ENCODE measurements at places on chromosomes 2 and 18.
A peak's percentile ranks its signal among the peaks of the same experiment; 100 is the strongest.

DNA sequence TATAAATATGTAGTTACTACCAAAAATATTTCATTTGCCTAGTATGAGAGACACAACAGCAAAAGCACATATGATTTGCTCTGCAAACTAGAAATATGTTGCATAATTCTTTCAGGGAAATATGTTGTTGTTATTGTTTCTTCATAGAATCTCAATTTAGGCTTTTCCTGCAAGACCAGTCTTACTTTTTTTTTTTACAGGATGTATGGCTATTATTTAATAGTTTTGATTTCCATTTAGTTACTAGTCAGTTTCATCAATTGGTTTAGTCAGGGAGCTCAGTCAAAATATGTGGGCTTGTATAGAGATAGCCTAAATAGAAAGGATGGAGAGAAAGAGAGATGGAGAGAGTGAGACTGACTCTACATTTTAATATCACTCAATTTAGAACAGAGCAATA, 6.1 kb downstream of the LRP1B start:
- no peak overlapping the region for H3K4me3 ChIP-seq
- H3K27me3 ChIP-seq: peaks cover 6% of the 10 kb centered on the region
- H3K4me1 ChIP-seq: no peaks in the 10 kb centered on the region

GRCh38 chr2:127261804-127262406, 32.0 kb downstream of the ERCC3 start:
- no peak overlapping the region for H3K27ac ChIP-seq
- H3K4me3 ChIP-seq: no peak overlapping the region
- ATAC-seq: no peak
- peaks cover 68% of the 10 kb centered on the region for H3K36me3 ChIP-seq
- H3K4me1 ChIP-seq: no peaks in the 10 kb centered on the region
- H3K27me3 ChIP-seq: no peaks in the 10 kb centered on the region

DNA sequence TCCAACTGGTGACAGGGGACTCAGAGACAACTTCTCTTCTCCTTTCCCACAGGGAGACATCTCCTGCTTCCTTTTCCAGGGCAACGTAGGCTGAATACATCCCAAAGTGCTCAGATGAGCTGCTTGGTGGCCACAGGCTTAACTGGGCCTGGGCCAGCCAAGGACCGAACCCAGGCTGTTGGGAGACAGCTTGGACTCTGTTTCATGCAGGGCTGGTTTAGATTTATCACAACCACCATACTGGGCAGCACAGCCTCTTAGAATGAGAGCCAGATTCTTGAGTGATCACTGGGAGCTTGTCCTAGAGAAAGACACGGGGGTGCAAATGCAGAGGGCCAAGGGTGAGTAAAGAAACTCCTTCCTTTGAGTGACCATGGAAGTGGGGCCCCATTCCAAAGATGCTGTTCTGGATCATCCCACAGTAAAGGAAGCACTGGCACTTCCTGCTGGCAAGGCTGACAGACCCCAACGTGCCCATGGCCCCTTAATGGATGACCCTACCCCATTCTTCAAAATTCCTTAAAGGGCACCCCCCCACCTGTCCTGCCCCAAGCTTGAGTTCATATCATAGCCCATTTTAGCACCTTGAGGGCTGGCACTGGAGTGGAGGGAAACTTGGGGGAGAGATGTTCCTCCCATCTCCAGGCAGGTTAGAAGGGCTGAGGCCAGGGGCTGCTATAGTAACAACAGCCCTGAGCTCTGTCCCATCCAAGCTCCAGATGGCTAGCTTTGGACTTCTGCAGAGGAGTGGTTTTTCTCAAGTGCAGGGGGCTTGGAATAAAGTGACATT, 84.1 kb downstream of the CAPN13 start:
- H3K27me3 ChIP-seq: peaks cover 16% of the 10 kb centered on the region
- no peak overlapping the region for H3K4me3 ChIP-seq
- no peak for ATAC-seq
- H3K4me1 ChIP-seq: no peaks in the 10 kb centered on the region

GRCh38 chr2:225036431-225036830, 5.8 kb downstream of the DOCK10 start:
- no peaks in the 10 kb centered on the region for H3K36me3 ChIP-seq
- ATAC-seq: no peak
- no peak overlapping the region for H3K4me3 ChIP-seq
- no peak overlapping the region for H3K27ac ChIP-seq
- H3K27me3 ChIP-seq: peaks cover 14% of the 10 kb centered on the region
- no peaks in the 10 kb centered on the region for H3K4me1 ChIP-seq

DNA sequence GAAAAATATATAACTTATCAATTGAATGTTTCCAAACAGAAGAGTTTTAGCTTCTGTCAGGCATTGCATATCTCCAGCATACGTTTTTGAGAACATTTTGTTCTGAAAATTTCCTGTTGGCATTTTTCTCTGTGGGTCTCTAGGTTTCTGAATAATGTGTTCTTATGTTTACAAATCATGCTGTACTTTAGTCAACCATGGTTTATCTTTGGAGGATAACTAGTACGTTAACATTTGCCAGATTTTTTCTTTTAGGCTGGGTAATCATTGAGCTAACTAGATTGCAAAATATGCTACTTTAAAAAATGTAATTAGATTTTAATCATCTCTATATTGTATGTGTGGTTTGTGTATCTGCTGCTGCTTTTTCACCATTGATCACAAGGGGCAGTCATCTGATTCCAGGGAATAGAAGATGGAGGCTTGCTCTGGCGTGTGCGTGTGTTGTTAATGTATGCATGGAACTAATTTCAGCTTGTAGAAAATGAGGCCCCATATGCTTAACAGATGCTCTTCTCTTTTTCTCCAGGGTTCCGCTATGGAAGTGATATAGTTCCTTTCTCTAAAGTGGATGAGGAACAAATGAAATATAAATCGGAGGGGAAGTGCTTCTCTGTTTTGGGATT, 21.3 kb downstream of the XRCC5 start:
- H3K36me3 ChIP-seq: peaks cover 18% of the 10 kb centered on the region
- ATAC-seq: no peak
- no peak overlapping the region for H3K4me3 ChIP-seq
- H3K27me3 ChIP-seq: no peaks in the 10 kb centered on the region

DNA sequence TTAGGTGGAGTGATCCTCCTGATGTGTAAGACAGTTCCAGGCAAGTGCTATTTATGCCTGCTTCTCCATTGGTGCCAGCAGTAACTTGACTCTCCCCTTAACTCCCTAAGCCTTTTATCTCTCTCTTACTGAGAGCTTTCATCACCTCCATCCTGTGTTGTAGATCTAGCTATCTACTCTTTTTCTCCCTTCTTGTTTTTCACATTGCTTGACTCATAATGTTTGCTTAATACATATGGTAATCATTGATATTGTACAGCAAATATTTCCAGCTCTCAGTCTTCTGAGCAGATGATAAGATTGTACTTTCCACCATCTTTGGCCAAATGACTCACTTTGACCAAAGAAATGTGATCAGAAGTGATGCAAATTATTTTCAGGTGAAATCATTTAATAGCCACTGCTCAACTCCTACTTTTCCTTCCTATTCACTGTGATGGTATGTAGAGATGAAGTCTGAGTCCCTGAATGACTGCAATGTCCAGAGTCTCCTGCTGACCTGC, 165.0 kb downstream of the PLCL1 start:
- no peak for ATAC-seq
- no peak overlapping the region for H3K4me3 ChIP-seq
- H3K27me3 ChIP-seq: no peaks in the 10 kb centered on the region
- no peaks in the 10 kb centered on the region for H3K36me3 ChIP-seq
- H3K27ac ChIP-seq: no peak overlapping the region

DNA sequence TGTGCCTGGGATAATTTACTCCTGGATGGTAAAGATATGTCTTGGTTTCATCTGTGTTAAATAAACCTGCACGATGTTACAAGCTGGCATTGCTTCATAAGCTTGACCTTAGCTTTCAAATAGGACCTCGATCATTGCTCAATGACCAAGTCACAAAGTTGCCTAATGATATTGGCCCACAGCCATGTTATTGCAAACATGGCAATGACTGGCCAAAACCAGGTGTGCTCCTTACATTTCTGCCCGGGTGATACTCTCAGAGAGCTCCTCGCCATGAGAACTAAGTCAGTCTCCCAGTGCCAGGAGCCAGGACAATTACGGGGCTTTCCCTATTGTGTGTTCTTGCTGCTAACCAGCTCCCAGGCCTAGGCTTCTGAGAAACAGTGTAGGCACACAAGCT, 72.5 kb upstream of the CYP1B1 start:
- no peak overlapping the region for H3K4me3 ChIP-seq
- peak; percentile 34 for ATAC-seq
- peaks cover 7% of the 10 kb centered on the region for H3K4me1 ChIP-seq
- H3K36me3 ChIP-seq: no peaks in the 10 kb centered on the region
- no peaks in the 10 kb centered on the region for H3K27me3 ChIP-seq

DNA sequence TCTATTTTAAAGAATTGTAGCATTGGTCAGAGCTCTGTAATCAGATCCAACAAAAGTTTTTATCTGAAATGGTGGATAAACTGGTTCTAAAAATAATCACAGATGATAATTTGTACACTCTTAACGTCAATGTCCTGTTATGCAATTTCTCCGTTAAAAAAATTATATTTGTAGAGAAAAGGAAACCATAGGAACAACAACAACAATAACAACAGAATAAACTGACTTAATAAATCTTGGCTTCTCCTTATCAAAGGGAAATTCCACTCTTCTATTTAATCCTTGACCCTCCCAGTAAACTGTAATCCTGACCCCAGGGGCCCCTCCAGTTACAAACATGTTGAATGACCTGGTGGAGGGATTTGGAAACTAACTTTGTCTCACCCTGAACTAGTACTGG, 78.6 kb upstream of the ZFP36L2 start:
- peak overlapping the region; percentile 77 for H3K27ac ChIP-seq
- H3K27me3 ChIP-seq: no peaks in the 10 kb centered on the region
- H3K36me3 ChIP-seq: no peaks in the 10 kb centered on the region
- peaks cover 68% of the 10 kb centered on the region for H3K4me1 ChIP-seq

GRCh38 chr18:25341831-25342230, 10.1 kb downstream of the ZNF521 start:
- no peak for ATAC-seq
- H3K4me3 ChIP-seq: no peak overlapping the region
- no peaks in the 10 kb centered on the region for H3K36me3 ChIP-seq
- H3K4me1 ChIP-seq: peaks cover 6% of the 10 kb centered on the region
- H3K27ac ChIP-seq: no peak overlapping the region

GRCh38 chr18:35949903-35950627, 22.4 kb upstream of the RMP24 start:
- no peaks in the 10 kb centered on the region for H3K36me3 ChIP-seq
- peak; percentile 79 for ATAC-seq
- peak overlapping the region; percentile 47 for H3K27ac ChIP-seq
- H3K27me3 ChIP-seq: no peaks in the 10 kb centered on the region

DNA sequence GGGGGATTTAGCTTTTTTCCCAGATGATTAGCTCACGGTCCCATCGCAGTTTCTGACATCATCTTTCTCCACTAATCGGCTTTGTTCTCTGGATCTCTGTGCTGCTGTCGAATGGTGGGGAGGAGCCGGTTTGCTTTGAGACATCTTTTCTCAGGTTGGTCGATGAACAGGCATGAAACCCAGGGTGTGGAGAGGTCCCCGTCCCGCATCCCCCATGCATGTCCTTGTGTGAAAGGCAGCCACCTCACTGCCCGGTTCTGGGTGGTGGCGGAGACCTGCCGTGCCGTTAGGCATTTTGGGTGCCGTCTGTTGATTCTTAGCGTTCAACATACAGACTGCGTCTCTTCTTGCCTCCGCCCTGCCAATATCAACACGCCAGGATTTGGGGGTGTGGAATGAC, 57.8 kb downstream of the CTDP1 start:
- peaks cover 97% of the 10 kb centered on the region for H3K36me3 ChIP-seq
- no peak overlapping the region for H3K27ac ChIP-seq
- ATAC-seq: no peak
- H3K27me3 ChIP-seq: no peaks in the 10 kb centered on the region

GRCh38 chr2:212940816-212941215, 210.6 kb downstream of the IKZF2 start:
- H3K27ac ChIP-seq: no peak overlapping the region
- H3K27me3 ChIP-seq: no peaks in the 10 kb centered on the region
- peaks cover 3% of the 10 kb centered on the region for H3K4me1 ChIP-seq
- H3K4me3 ChIP-seq: no peak overlapping the region
- no peaks in the 10 kb centered on the region for H3K36me3 ChIP-seq
- ATAC-seq: no peak

DNA sequence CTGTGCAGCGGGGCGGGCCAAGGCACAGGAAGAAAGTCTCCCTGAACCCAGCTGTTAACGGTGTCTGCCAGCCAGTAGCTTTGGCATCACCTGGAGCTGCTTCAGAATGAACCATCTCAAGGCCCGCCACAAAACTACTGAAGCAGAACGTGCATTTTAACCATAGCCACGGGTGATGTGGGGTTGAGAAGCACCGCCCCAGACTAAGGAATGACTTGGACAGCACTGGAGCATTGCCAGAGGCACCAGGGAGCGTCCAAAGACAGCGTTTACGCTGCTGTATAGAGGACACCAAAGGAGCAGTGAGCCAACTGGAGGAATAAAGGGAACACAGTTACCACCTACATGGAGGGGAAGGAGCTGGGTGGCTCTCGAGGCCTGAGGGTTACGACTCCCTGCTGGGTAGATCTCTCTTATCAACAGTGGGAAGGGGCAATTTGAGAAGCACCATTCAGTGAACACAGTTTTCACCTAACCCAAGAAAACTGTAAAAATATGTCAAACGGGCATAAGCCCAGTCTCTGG, 28.4 kb upstream of the LONRF2 start:
- ATAC-seq: no peak
- no peaks in the 10 kb centered on the region for H3K36me3 ChIP-seq
- H3K27me3 ChIP-seq: no peaks in the 10 kb centered on the region
- no peaks in the 10 kb centered on the region for H3K4me1 ChIP-seq
- no peak overlapping the region for H3K4me3 ChIP-seq

DNA sequence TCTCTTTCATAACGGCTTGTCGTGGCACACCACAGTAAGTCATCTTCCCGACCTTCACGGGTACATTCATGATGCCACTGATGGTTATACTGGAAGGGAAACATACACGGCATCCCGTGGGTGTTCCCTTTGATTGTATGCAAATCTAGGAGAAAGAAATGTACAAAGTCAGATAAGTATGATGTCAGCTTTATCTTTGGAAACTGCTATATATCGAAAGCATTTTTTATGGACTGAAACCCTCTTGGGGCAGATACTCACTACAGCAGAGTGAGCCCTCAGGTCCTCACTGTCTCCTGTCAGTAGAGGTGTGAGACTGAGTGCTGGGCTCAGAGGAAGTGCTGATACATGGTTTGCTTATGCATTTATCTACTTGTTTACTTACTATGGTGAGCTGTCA, 20.4 kb downstream of the PLA2R1 start:
- H3K27me3 ChIP-seq: no peaks in the 10 kb centered on the region
- peaks cover 27% of the 10 kb centered on the region for H3K4me1 ChIP-seq
- ATAC-seq: no peak
- no peak overlapping the region for H3K27ac ChIP-seq

DNA sequence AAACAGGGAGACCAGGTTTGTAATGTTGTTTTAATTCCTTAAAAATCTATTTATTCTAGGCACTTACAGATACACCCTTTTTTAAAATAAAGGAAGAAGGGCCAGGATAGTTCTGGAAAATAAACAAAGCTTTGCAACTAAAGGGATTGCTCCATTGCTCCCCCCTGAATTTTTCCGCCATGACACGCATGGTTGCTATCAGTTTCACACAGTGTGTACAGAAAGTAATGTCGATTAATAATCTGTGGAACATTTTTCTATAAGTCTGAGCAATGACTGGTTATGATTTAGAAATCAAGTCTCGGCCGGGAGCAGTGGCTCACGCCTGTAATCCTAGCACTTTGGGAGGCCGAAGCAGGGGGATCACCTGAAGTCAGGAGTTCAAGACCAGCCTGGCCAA, 90.8 kb downstream of the GAREM1 start:
- H3K27me3 ChIP-seq: no peaks in the 10 kb centered on the region
- peaks cover 20% of the 10 kb centered on the region for H3K4me1 ChIP-seq

- no peaks in the 10 kb centered on the region for H3K27me3 ChIP-seq
- ATAC-seq: no peak
- H3K27ac ChIP-seq: no peak overlapping the region
- H3K4me1 ChIP-seq: no peaks in the 10 kb centered on the region
- H3K36me3 ChIP-seq: peaks cover 91% of the 10 kb centered on the region
These were observed 9.8 kb downstream of the RBFA start for GRCh38 chr18:80044072-80044471.
